ENCODE measurements at places on chromosomes 4 and X. TPM values are rescaled to one million over a fixed set of nuclear protein-coding genes. Genes with fewer than 3 reads are reported as not detected.

The IQCM gene
- total RNA-seq: not detected

The EFHC2 gene
- total RNA-seq: 1.1 TPM

The FHL1 gene
- 15.7 TPM for total RNA-seq

The TEX13D gene
- total RNA-seq: not detected

The TREX2 gene
- 3.8 TPM for total RNA-seq

The HHIP gene
- total RNA-seq: not detected

The CLNK gene
- total RNA-seq: 0.67 TPM

The SATL1 gene
- not detected for total RNA-seq

The MFAP3L gene
- total RNA-seq: 3.4 TPM

The EDNRA gene
- total RNA-seq: not detected

The AKAP14 gene
- total RNA-seq: not detected

- no peak for DNase-seq
Measured at GRCh38 chr4:24805067-24805466, 9.7 kb downstream of the SOD3 start.

DNA sequence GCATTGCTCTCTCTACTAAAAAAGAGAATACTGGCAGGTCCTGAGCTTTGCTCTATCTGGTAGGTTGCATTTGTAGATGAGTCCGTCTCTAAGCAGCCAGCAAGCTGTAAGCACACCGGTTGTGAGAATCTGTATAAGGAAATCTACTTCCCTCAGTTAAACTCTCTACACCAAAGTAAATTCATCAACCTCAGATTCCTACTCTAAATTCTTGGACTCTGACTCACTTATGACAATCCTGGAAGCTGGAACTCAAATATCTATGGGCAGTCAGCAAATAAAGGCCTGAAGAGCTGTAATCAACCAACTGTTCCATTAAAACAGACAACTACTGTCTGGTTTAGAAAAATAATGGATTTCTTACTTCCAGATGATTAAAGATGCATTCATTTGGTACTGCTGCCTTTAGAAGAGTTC lies 37.9 kb downstream of the FAT1 start:
- DNase-seq: no peak

DNA sequence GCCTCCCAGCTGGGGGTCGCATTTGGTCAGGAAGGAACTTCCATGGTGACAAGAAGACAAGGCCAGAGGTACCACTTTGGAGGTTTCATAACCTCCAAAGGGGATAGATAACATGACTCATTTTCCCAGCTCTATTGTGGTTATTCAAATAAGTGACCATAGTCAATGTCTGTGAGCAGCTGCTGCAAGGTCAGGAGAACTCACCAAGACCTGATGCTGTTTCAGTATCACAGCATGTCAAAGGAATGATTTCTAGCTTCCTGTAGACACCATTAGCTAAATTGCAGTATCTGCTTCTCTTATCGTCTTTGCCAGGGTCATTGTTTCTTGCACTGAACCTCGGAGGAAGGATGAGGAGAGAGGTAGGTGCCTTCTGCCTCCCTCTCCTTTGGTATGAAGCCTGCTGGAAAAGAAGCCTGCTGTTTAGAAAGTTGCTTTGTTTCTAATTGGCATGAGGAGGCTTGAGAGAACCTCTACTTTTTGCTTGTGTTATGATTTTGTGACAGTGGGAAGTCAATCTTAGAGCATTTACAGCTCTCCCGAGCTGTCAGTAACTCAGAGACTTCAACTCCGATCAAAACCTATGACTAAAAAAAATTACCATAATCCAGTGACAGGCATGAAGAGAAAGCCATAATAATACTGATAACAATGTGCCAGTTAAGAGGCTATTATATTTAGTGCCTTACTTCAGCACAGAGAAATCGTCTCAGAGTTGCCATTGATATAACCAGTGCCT lies 38.0 kb upstream of the GATB start:
- DNase-seq: no peak

DNA sequence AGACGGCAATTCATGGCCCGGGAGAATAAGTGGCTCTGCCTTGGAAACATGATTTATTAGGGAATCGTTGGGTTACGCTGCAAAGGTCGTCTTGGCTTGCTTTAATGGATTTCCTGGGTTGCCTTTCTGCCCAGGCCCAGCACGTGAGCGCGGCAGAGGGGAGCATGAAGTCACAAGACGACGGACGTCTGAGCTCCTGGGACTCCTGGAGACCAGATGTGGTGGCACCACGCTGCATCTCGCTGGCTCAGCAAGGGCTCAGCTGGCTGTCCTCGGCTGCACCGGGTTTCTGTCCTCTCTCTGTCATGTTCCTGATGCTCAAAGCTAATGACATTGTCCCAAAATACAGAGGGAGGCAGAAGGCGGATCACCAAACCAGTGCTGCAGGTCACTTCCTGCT lies 61.2 kb downstream of the C4orf50 start:
- no peak for DNase-seq

GRCh38 chr4:136918772-136919171 lies 613.5 kb downstream of the PCDH18 start:
- no peak for DNase-seq

DNA sequence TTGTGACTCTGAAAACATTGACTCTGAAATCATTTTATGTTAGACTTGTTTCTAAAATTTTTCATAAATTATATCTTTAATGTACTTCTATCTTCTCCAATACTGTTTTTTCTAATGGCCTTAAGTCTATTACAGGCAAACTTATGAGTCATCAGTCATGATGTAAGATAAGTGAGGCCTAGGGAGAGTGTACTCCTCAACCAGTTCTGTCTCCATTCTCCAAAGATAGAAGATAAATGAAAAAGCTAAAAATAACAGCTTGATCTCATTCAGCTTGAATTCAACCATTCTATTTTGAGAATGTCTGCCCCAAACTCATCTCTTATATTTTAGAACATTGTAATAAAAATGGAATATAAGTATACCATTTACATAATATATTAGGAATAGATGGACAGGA lies 34.5 kb downstream of the STBD1 start:
- no peak for DNase-seq

DNA sequence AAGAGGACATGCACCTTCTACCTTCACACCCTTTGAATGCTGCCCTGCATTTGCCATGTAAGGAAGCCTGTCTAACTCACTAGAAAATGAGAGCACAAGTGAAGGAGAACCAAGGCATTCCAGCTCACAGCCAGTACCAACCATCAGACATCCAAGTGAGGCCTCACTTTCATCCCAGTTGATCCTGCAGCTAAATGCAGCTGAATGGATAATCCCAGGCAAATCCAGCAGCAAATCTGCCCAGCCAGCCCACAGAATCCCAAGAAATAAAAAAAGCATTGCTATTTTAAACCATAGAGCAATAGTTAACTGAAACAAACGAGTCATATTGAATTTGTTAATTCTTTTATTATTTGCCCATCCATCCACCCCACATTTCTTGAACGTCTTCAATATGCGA lies 112.5 kb downstream of the C4orf33 start:
- DNase-seq: no peak

DNA sequence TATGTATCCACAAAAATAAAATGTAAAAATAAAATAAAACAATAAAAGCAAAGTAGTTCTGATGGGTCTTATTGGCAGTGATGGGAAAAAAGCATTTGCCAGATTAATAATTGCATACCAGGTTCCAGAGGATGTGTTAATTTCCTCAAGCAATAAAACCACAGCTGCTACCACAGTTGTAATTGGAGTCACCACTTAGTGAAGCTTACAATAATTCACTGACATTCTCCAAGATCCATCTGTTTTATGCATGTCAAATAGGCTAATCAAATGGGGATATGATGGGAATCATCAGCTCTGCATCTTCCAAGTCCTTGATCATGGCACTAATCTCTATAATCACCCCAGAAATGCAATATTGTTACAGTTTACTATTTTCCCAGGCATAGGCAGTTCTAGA lies 123.5 kb upstream of the EMCN start:
- no peak for DNase-seq

DNA sequence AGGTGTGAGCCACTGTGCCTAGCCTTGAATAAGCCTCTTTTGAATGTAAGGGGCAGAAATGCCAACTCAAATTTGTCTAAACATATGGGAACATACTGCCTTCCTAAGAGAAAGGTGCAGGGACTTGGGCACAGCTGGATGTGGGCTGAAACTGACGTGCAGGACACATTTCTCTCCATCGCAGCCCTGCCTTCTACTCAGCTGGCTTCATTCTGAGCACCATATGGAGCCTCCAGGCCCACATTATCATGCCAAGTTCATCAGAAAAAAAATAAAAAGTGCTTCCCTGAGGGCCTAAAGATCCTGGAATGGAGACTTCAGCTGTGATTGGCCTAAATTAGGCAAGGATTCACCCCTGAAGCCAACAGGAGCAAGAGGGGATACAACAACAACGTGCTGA lies 386.2 kb downstream of the RAB28 start:
- DNase-seq: no peak

DNA sequence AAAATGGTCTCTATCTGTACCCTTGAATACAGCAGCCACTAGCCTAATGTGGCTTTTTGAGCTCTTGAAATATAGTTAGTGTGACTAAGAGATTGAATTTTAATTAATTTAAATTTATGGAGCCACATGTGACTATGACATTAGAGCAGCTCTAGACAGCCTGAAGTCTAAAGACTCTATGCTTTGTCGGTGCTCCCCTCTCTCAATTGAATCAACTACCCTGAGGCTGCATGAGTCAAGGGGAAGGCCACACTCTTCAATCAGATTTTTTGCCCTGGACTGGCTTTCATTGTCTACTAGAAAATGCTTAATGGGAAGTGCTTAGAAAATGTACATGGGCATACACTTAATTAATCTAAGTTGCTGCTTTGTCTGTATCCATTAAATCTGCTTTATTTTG lies 11.7 kb downstream of the TLR7 start:
- DNase-seq: no peak

DNA sequence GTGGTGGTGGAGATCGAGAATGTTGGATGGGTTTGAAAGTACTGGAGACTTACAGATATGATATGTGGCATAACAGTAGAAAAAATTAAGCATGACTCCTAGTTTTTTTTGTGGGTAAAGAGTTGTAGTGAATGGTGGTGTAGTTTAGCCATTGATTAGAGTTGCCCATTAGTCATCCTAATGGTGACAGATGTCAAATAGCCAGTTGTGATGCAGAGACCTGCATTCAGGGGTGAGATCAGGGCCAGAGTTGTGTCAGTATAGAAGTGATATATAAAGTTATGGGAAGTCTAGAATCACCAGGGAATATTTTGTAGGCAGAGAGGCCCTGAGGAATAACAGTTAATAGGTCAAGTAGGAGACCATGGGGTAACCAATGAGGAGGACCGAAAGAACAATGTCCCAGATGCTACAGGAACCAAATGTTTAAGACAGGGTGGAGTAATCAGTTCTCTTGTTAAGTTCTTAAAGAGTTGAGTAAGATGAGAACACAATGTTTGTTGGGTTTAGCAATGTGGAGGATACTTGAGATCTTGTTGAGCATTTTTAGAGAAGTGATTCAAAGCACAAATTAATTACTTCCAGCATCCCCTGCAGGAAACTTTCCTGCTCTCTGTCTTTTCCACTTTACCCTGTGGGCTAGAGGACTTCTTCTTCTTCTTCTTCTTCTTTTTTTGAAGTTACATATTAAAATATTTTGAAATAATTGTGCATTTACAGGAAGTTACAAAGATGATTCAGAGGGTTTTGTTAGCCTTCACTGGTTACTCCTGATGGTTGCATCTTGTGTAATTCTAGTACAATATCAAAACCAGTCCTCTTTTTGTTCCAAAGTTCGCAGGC lies 13.3 kb downstream of the SGMS2 start:
- no peak for DNase-seq

- DNase-seq: no peak
Measured at GRCh38 chr4:138347561-138347960, 105.4 kb upstream of the SLC7A11 start.

- no peak for DNase-seq
Measured at GRCh38 chr4:58738375-58738774, 1628.2 kb upstream of the IGFBP7 start.

- peak; percentile 1 for DNase-seq
Measured at GRCh38 chrX:75746891-75747639, 38.0 kb downstream of the MAGEE2 start.

DNA sequence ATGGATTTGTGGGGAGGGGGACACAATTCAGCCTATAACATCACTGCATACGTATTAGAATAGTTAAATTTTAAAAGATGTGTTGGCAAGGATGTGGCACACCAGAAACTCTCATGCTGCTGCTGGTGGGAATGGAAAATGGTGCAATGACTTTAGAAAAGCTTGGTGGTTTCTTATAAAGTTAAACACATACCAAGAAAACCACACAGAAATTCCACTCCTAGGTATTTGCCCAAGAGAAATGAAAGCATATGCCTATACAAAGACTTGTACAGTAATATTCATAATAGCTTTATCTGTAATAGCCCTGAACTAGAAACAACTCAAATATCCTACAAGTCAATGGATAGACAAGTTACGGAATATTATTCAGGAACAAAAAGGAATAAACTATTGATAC lies 71.3 kb upstream of the PDHA1 start:
- DNase-seq: no peak

DNA sequence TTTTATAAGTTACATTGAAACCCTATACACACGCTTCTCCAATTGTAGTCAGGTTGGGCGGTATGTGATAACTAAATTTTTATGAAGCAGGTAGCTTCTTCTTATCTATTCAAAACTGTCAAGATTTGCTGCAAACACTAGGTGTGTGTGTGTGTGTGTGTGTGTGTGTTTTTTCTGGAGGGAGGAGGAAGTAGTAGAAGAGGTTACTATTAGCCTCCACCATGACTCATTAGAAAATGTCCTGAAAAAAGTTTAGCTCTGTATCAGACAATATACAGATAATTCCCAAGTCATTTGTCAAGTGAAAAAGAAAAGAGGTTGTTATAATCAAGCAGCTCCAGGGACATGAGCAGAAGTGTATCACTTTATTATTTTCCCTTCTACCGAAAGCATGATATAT lies 33.9 kb downstream of the PCDH7 start:
- no peak for DNase-seq

- no peak for DNase-seq
Measured at GRCh38 chrX:129597905-129598304, 56.9 kb downstream of the APLN start.

GRCh38 chrX:46791927-46792809 lies 33.2 kb upstream of the SLC9A7 start:
- DNase-seq: peak; percentile 41

DNA sequence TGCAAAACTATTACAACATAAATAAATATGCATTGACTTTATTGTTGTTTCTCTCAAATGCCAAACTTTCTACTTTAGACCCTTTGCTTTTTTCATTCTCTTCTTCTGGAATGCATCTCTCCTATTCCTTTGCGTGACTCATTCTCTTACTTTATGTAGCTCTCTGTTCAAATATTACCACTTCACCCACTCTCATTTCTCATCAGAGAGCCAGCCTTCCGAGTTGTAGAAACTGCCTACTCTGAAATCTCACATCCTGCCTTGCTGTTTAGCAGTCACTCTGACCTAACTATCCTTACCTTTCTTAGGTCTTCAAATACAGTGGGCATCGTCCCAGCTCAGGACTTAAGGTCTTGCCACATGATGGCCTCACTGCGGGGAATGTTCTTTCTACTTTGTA lies 143.5 kb downstream of the GALNTL6 start:
- DNase-seq: no peak

DNA sequence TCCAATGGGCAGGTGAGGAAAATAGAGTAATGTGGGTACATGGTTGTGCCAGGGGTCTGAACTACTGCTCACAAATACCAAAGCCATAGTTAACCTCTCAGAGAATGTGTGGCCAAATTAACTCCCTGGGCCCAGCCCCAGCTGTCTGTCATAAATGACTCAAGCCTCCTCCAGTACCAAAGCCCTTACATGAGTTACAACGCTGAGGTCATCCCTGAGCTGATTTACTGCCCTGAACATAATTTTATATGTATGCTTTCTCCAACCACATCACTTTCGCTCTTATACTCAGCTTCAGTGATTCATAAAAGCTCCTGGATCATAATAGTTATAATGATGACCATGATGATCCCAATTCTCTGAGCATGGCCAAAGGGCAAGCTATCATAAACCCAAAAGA lies 283.9 kb downstream of the NKX6-1 start:
- no peak for DNase-seq
